ENCODE measurements at places on chromosomes 11 and 22.

- DNase-seq, result peak; percentile 21
- no peak overlapping the region for H3K4me3 ChIP-seq
- H3K4me1 ChIP-seq, result peaks cover 8% of the 10 kb centered on the region
- H3K36me3 ChIP-seq, result peaks cover 12% of the 10 kb centered on the region
- peak overlapping the region; percentile 65 for H3K27ac ChIP-seq
Measured at GRCh38 chr11:2293984-2294925, 7.5 kb downstream of the C11orf21 start.

GRCh38 chr11:102111787-102112508 lies 1.7 kb downstream of the YAP1 start:
- H3K27me3 ChIP-seq, result peaks cover 77% of the 10 kb centered on the region
- peaks cover 4% of the 10 kb centered on the region for H3K36me3 ChIP-seq
- peak; percentile 33 for DNase-seq
- H3K4me3 ChIP-seq, result peak overlapping the region; percentile 66
- H3K4me1 ChIP-seq, result peaks cover 17% of the 10 kb centered on the region

DNA sequence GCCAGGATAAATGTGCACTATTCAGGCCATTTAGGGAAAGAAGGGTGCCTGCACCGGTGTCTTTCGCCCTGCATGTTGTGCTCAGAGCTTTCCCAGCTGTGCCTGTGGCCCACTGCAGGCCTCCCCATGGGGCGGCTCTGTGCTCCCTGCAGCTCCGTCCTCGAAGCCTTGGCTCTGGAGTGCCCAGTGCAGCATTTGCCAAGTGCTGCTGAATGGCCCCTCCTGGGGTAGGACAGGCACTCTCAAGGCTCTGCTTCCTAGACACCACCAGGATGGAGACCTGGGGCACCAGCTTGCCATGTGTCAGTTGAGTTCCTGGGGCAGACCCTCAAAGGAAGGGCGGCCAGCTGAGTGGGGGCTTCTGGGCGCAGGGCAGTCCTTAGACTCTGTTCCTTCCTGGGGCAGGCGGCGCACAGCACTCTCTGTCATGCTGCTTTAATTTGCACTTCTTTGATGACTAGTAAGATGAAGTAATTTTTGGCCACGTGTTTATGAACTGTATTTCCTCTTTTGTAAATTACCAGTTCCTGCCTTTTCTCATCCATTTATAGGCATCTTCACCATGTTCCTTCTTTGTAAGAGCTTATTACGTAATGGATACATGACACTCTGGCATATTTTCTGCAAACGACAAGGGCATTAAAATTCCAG lies 32.1 kb upstream of the GNB1L start:
- H3K4me1 ChIP-seq, result peaks cover 47% of the 10 kb centered on the region
- H3K4me3 ChIP-seq, result no peak overlapping the region
- peak; percentile 62 for DNase-seq
- peak overlapping the region; percentile 91 for H3K27ac ChIP-seq
- peaks cover 1% of the 10 kb centered on the region for H3K36me3 ChIP-seq
- H3K27me3 ChIP-seq, result no peaks in the 10 kb centered on the region

- H3K27me3 ChIP-seq, result peaks cover 9% of the 10 kb centered on the region
- H3K4me1 ChIP-seq, result no peaks in the 10 kb centered on the region
- H3K4me3 ChIP-seq, result no peak overlapping the region
- H3K36me3 ChIP-seq, result no peaks in the 10 kb centered on the region
- H3K27ac ChIP-seq, result no peak overlapping the region
- DNase-seq, result no peak
Measured at GRCh38 chr11:19923626-19924025, 211.0 kb downstream of the NAV2 start.

DNA sequence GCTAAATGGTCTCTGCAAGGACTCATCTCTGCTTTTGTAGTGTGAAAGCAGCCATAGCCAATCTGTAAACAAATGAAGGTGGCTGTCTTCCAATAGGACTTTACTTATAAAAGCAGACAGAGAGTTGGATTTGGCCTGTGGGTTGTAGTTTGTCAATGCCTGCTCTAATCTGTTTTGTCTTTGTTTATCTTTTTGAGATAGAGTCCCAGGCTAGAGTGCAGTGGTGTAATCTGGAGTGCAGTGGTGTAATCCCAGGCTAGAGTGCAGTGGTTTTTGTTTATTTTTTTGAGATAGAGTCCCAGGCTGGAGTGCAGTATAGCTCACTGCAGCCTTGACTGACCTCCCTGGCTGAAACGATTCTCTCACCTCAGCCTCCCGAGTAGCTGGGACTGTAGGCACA lies 8.6 kb downstream of the PPP6R3 start:
- peaks cover 48% of the 10 kb centered on the region for H3K36me3 ChIP-seq
- H3K27me3 ChIP-seq, result no peaks in the 10 kb centered on the region
- no peak overlapping the region for H3K27ac ChIP-seq
- peaks cover 87% of the 10 kb centered on the region for H3K4me1 ChIP-seq
- DNase-seq, result no peak

- H3K36me3 ChIP-seq, result no peaks in the 10 kb centered on the region
- H3K4me3 ChIP-seq, result no peak overlapping the region
- peaks cover 12% of the 10 kb centered on the region for H3K4me1 ChIP-seq
- H3K27ac ChIP-seq, result no peak overlapping the region
Measured at GRCh38 chr11:130636722-130637464, 188.4 kb downstream of the ADAMTS15 start.

GRCh38 chr22:49017482-49018329 lies 810.0 kb downstream of the BRD1 start:
- no peaks in the 10 kb centered on the region for H3K36me3 ChIP-seq
- H3K4me1 ChIP-seq, result no peaks in the 10 kb centered on the region
- no peaks in the 10 kb centered on the region for H3K27me3 ChIP-seq
- no peak overlapping the region for H3K4me3 ChIP-seq
- no peak overlapping the region for H3K27ac ChIP-seq

Measured in activated naive CD4-positive, alpha-beta T cell treated with anti-CD3 and anti-CD28 coated beads, Interleukin-2, amount 10 ng/mL, durations not matched to agents 7 days and 5 days (primary cell).